Spinal cord (tissue), 10 donors: ENCODE measurements at places on chromosomes 4 and X.

- H3K4me3 ChIP-seq: no peak overlapping the region
- no peaks in the 10 kb centered on the region for H3K36me3 ChIP-seq
- DNase-seq: no peak
- H3K27me3 ChIP-seq: no peaks in the 10 kb centered on the region
- H3K27ac ChIP-seq: no peak overlapping the region
Measured at GRCh38 chr4:150886597-150886996, 128.5 kb downstream of the LRBA start.

GRCh38 chr4:154205471-154205870 is 286.1 kb downstream of the DCHS2 start:
- no peaks in the 10 kb centered on the region for H3K4me1 ChIP-seq
- no peak overlapping the region for H3K27ac ChIP-seq
- no peak for DNase-seq
- H3K4me3 ChIP-seq: no peak overlapping the region
- no peaks in the 10 kb centered on the region for H3K27me3 ChIP-seq
- no peaks in the 10 kb centered on the region for H3K36me3 ChIP-seq

DNA sequence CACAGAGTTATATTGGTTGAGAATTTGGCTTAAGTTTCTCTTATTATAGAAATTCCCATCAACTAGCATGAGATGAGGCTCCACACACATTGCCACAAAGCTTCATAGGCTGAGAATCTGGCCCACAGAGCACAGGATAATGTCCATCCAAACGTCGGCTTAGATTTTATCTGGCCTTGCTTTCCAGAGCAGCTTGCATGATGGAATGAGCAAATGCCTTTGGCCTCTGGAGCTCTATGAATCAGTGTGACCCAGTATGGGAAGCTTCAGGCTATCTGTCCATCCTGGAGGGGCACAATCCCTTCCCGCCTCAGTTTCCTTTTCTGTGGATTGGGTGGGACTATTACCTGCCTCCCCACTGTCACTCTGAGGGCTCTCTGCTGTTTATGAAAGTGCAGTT is 131.5 kb upstream of the NDP start:
- H3K27ac ChIP-seq: no peak overlapping the region
- no peaks in the 10 kb centered on the region for H3K4me1 ChIP-seq
- H3K36me3 ChIP-seq: no peaks in the 10 kb centered on the region
- H3K27me3 ChIP-seq: peaks cover 11% of the 10 kb centered on the region
- DNase-seq: peak; percentile 12
- H3K4me3 ChIP-seq: no peak overlapping the region

DNA sequence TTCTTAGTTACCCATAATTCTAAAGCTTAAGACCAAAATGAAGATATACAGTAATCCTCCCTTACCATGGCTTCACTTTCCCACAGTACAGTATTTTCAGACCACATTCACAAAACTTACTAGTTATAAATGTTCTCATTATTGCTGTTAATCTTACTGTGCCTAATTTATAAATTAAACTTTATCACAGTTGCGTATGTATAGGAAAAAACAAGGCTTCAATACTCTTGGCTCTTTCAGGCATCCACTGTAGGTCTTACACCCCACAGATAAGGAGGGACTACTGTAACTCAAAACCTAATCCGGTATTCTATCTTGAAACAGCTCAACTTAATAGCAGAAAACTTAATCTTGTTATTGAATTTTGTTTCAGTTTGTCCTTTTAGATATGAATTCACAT is 3.6 kb downstream of the HMGB2 start:
- H3K4me1 ChIP-seq: peaks cover 4% of the 10 kb centered on the region
- no peak overlapping the region for H3K4me3 ChIP-seq
- peaks cover 6% of the 10 kb centered on the region for H3K36me3 ChIP-seq
- DNase-seq: no peak
- no peak overlapping the region for H3K27ac ChIP-seq

- no peak overlapping the region for H3K4me3 ChIP-seq
- H3K27ac ChIP-seq: peak overlapping the region; percentile 64
- no peaks in the 10 kb centered on the region for H3K27me3 ChIP-seq
- no peak for DNase-seq
- no peaks in the 10 kb centered on the region for H3K36me3 ChIP-seq
Measured at GRCh38 chrX:21907260-21907659, 33.2 kb upstream of the SMS start.

- H3K27me3 ChIP-seq: no peaks in the 10 kb centered on the region
- no peak overlapping the region for H3K27ac ChIP-seq
- no peaks in the 10 kb centered on the region for H3K36me3 ChIP-seq
- DNase-seq: no peak
Measured at GRCh38 chr4:10773010-10773409, 88.4 kb upstream of the CLNK start.

DNA sequence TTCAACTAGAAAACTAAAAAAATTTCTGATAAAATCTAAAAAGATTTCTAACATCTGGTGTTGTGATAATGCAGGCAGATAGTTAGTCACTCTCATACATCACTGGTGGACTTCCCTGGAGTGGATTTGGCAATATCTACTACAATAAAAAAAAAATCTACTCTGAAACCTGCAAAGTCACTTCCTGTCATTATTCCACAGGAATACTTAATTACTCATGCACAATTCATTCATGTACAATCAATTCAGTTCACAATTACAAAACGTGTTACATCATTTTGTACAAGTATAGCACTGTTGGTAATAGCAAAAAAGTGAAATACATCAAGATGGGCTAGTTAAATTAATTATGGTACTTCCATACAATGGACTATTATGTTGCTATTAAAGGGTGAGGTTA is 16.5 kb upstream of the RHOH start:
- no peak for DNase-seq
- no peak overlapping the region for H3K4me3 ChIP-seq
- no peaks in the 10 kb centered on the region for H3K36me3 ChIP-seq
- no peak overlapping the region for H3K27ac ChIP-seq
- H3K4me1 ChIP-seq: no peaks in the 10 kb centered on the region

DNA sequence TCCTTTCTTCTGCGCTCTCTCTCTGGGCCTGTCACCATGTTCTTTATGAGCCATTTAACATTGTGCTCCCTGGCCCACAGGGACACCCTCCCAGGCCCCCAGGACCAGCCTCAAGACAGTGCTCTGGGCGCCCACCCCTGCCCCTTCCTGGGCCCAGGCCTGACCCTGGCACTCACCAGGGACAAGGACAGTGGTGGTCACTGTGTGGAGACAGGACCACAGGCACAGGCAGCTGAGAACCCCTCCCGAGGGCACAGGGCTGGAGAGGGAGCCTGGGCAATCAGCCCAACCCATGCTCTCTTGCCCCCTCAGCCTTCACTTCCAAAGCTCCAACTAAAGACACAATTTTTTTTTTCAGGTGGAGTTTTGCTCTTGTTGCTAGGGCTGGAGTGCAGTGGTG is 218.2 kb upstream of the PSAPL1 start:
- H3K4me3 ChIP-seq: no peak overlapping the region
- peaks cover 18% of the 10 kb centered on the region for H3K27me3 ChIP-seq
- no peak overlapping the region for H3K27ac ChIP-seq
- H3K4me1 ChIP-seq: peaks cover 76% of the 10 kb centered on the region
- no peak for DNase-seq
- H3K36me3 ChIP-seq: peaks cover 13% of the 10 kb centered on the region

- peaks cover 3% of the 10 kb centered on the region for H3K4me1 ChIP-seq
- no peak overlapping the region for H3K4me3 ChIP-seq
- H3K27ac ChIP-seq: no peak overlapping the region
- peaks cover 2% of the 10 kb centered on the region for H3K36me3 ChIP-seq
Measured at GRCh38 chrX:119410027-119410819, 11.1 kb downstream of the SLC25A43 start.

DNA sequence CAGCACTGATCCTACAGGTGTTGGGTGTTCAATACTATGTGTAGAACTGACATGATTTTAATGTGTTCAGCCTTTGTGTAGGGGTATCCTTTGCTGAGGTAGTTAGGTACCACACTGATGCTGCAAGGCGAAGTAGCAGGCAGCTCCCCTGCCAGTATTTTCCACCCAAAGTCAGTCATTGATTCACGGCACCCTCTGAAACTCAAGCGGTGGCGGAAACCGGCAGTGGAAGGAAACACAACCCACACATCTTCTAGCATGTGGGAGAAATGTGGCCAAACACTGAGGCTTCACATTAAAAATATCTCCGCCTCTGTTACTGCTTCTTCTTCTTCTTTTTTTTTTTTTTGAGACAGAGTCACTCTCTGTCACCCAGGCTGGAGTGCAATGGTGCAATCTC is 126.3 kb downstream of the AASDH start:
- H3K27ac ChIP-seq: no peak overlapping the region
- no peaks in the 10 kb centered on the region for H3K4me1 ChIP-seq
- no peak for DNase-seq
- no peak overlapping the region for H3K4me3 ChIP-seq
